ENCODE measurements at places on chromosomes 5 and 9.

GRCh38 chr5:61333954-61334867 is 2.2 kb downstream of the ZSWIM6 start:
- DNase-seq, result no peak

GRCh38 chr5:173243831-173244305 is 8.9 kb upstream of the NKX2-5 start:
- peak; percentile 65 for DNase-seq

DNA sequence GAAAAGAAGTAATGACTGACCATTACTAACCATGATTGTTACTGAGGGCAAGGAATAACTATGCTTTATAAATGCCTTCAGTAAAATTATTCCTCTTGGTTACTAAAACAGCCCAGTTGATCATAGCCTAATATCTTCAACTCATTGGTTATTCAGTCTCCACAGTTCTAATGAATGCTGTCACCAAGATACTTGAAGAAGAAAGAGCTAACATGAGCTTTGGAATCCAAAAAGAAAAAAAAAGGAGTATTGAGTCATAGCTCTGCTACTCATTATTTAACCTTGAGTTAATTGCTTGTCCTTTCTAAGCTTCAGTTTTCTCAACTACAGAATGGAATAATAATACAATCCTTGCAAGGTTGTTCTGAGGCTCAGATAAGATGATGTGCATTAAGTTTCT is 187.7 kb downstream of the BRINP1 start:
- no peak for DNase-seq

DNA sequence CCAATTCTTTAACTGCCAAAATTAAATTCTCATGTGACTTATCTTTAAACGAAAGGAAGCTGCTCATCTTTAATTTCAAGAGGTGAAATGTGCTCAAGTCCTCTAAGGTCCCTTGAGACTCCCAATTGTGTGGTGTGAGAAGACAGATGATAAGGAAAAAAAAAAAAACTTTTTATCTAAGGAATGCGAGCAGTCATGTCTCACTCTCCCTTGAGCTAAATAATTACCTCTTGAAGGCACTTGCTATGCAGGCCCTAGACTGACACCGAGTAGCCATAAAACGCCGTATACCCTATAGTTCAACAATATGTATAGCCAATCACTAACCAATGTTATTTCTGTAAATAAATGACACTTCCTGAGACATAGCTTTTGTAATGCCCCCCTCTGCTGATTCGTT is 1.5 kb upstream of the DTWD2 start:
- no peak for DNase-seq

GRCh38 chr9:70113403-70114022 is 69.9 kb downstream of the MAMDC2 start:
- peak; percentile 55 for DNase-seq
